ENCODE measurements at places on chromosomes 3 and 15.
A peak's percentile ranks its signal among the peaks of the same experiment; 100 is the strongest.

DNA sequence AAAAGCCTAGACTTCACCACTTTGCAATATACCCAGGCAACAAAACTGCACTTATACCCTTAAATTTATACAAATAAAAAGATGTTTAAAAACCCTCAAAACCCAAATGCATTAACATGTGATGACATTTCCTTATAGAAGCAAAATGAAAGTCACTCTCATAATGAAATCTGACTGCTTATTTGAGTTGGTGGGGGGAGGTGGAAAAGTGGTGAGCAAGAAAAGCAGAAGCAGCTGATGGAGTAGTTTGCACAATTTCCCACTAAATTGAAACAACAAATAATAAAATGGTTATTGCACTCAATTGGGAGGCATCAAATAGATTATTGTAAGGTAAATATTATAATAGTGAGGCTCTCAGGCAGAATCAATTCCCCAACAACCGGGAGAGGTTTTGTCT lies 54.0 kb upstream of the GADL1 start:
- no peak for DNase-seq

DNA sequence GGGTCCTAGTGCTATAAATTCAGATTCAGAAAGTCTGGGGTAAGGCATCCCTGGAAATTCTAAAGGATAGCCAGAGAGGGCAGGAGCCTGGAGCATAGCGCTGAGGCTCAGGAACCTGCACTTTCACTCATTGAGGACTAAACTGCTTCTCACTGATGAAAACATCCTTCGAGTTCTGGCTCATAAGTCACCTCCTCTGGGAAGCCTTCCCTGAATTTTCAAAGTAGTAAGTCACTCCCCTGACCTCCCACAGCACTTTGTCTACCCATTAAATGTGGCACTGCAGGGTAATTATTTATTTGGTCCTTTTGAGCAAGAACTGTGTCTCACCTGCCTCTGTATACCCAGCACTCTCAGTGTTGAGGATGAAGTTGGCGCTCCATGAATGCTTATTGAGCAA lies 30.9 kb downstream of the HRH1 start:
- no peak for DNase-seq

GRCh38 chr3:71380096-71380495 lies 203.4 kb downstream of the FOXP1 start:
- DNase-seq = no peak

DNA sequence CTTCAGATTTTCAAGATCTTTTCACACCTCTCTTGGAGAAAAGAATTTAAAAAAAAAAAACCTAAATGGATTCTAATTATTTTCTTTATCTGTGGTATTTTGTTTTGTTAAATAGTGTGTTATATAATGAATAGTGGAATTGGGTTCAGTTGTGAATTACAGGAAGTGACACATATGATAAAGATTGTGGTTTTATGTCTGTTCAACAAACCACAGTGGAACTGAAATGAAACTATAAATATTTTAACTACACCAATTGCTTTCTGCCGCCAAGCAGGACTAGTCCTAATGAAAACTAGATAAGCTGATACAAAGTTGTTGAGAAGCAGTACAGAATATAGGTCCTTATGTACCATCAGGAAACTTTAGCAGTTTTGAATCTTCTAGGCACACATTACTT lies 121.6 kb downstream of the UBE2E2 start:
- peak; percentile 0 for DNase-seq

GRCh38 chr15:78623786-78624497 lies 3.1 kb upstream of the CHRNA3 start:
- no peak for DNase-seq

DNA sequence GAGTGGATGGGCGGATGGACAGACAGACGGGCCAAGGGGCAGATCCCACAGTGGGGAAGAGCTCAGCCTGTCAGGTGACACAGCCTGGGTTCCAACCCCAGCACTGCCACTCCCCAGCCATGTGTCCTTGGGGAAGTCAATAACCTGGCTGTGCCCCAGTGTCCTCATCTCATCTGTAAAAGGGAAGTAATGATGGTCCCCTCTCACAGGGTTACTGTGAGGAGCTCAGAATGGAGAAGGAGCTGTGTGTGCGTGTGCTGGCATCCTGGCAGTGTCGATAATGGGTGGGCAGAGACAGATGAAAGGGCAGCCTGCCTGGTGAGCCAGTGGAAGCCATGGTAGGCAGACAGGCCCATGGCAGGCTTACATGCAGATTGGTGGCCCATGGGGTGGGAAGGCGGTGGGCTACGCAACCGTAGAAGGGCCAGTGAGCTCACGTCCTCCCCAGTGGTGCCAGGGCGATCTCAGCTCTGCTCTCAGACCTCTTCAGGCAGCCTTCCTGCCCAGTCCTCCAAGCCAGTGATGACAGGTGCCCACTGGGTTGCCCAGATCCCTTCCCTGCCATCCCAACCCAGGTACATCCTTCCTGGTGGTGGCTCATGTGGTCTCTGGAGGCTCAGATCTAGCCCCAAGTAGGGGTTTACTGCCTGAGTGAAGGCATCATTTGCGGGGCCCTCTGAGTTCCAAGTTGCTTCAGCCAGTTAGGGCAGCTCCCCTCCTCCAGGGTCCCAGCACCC lies 2.3 kb upstream of the DNAJB8 start:
- DNase-seq = no peak

- peak; percentile 83 for DNase-seq
Measured at GRCh38 chr15:70833861-70834765, 19.8 kb downstream of the LARP6 start.

GRCh38 chr15:63928185-63928842 lies 94.6 kb upstream of the HERC1 start:
- DNase-seq = no peak

DNA sequence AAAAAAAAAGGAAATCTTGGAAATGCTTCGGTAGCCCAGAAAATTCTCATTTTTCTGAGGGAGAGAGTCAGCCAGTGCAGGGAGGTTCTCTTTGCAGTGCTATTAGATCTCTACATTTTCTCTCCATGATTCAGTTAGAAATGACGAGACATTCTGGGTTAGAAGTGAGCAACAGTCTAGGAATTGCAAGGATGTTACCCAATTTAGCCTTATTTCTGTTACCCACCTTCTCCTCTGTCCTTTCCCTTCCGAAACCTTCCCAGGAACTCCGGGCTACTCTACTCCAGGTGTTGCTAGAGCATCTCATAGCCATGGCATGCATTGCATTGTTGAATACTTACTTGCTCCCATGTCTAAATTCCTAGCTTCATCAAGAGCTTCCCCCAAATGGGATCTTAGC lies 106.8 kb downstream of the EDEM1 start:
- no peak for DNase-seq

- no peak for DNase-seq
Measured at GRCh38 chr3:27730774-27731659, 8.9 kb upstream of the EOMES start.

DNA sequence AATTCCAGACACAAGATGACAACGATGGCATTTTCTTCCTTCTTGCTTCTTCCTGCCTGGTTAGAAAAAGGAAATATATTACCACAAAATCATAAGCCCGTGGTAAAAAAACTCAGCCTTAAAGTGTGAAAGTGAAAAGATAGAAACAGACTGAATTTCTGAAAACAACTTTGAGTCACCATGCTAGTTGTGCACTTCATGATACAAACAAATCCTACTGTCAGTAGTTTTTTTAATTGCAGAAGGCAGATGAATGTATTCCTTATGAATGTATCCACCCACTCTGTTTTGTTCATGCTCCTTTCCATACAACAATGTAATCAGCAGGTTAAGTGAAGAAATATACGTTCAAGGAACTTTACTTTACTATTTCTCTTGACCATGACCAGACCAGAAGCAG lies 1144.7 kb downstream of the OTOL1 start:
- DNase-seq = no peak

DNA sequence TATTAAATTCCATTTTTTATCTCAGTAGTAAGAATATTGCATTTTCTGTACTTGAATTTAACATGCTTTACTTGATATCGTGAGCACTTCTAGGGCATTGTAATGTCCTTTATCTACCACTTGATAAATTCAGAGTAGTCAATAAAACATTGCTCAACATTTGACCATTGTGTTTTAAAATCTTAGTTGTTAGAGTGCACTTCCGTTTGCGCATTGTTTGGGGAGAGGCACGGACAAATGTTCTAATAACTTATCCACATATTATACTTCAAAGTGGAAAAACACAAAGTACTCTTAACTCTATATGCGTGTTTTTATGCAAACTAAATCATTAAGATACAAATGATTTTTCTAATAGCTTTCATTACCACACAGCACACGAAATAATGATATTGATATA lies 419 bp downstream of the FAM227B start:
- DNase-seq = no peak

- no peak for DNase-seq
Measured at GRCh38 chr3:135432402-135432801, 533.1 kb upstream of the PPP2R3A start.

DNA sequence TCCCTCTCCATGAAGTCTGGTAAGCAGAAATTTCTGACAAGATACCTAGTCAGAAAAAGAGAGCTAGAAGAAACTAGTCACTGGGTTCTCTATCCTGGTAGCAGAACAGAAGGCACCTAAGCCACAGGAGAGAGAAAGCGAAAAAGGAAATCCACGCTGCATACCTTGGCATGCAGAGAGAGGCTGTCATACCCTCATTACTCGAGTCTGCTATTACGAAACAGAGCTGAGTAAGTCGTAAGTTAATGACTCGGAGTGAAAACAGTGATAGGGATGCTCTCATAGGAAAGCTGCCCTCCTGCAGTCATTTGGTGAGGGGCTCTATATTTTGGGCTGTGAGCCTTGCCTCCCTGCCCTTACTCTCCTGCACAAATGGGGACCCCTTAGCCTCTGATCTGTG lies 16.2 kb downstream of the CLRN1 start:
- no peak for DNase-seq

- no peak for DNase-seq
Measured at GRCh38 chr3:108528459-108529252, 18.3 kb upstream of the MYH15 start.

Measured in AG09319 (cell line).